ENCODE measurements at places on chromosomes 11 and 22. TPM values are rescaled to one million over a fixed set of nuclear protein-coding genes. Genes with fewer than 3 reads are reported as not detected.

DNA sequence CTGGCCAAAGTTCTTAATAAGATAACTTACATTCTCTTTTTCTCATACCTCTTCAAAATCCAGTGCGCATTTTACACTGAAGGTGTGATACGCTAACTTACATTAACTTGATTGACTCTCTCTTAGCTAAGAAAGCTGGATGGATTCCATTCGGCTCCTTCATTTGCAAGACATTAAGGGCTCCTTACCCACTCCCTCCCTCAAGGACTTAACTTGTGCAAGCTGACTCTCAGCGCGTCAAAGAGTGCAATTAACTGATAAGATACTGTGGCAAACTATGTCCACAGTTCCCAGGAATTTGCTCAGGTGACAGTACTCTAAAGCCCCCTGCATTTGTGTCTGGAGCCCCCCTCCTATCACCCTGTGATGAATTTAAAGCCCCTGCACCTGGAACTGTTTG, 6.4 kb upstream of the RFPL1 start:
- no peak for DNase-seq

GRCh38 chr22:37681001-37681424, 5.1 kb upstream of the NOL12 start:
- no peak for DNase-seq

Gene AQP11
- total RNA-seq = 9.7 TPM

Gene OR51B4
- total RNA-seq = not detected

- no peak for DNase-seq
Observed at GRCh38 chr11:69400140-69400539, 81.3 kb upstream of the LINC01488 start.

- no peak for DNase-seq
Observed at GRCh38 chr22:46471901-46472721, 65.3 kb downstream of the CELSR1 start.

Gene F2
- 631 TPM for total RNA-seq

Gene CDC45
- total RNA-seq = 0.33 TPM

- DNase-seq = no peak
Observed at GRCh38 chr11:127056338-127056971, 55.9 kb upstream of the KIRREL3 start.

GRCh38 chr11:19432370-19433061, 191.8 kb upstream of the E2F8 start:
- DNase-seq = no peak

DNA sequence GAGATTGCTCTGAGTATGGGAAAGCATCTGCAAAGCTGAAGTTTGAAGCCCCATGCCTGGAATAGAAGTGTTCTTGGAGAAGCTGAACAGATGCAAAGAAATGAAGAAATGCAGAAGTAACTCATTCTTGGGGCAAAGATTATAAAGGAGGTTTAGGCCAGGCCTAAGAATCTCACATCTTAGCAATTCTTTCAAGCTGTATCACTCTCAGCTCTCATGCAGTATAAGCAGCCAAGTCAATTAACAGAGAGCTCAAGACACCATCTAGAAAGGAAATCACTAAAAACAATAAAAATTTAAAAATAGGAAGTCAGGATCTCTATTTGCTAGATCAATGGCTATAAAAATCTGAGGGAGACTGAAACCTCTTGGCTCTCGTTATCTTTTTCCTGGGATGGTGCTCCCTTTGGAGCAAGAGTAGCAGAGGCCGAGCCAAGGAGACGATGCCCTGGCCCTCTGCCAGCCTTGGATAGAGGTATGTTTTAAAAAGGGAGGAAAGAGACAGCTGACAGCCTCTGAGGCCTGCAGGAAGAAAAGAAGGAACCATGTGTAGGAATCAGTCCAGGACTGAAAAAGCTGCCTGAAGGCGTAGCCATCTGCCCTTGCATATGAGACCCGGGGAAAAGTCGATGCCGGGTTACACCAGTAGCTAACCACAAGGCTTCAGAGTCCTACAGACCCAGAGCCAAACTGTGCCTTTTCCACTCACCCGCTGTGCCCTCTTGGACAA, 229.8 kb downstream of the BLID start:
- DNase-seq = no peak

- DNase-seq = no peak
Observed at GRCh38 chr11:66219846-66220565, 48.4 kb upstream of the RAB1B start.

- no peak for DNase-seq
Observed at GRCh38 chr11:65100674-65101350, 4.8 kb downstream of the VPS51 start.

Gene CATSPERZ
- 0.42 TPM for total RNA-seq

DNA sequence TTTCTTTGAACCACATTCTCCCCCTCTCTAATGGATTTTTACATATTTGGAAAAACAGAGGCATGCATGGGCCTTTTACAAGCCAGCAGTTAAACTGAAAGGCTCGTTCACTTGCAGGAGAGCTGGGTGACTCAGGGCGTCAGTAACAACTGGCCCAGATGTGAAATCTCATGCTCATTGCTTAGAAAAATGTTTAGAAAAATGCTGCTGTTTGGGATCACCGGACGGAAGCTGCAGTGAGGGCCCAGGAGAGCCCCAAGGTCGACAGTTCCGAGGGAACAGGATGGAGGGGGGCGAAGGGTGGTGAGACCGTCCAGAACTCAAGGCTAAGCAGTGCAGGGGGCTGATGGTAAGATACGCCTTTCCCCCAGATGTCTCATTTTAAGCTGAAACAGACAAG, 41.7 kb upstream of the SMTN start:
- DNase-seq = no peak

- DNase-seq = no peak
Observed at GRCh38 chr11:47271961-47272661, 2.2 kb downstream of the MADD start.

DNA sequence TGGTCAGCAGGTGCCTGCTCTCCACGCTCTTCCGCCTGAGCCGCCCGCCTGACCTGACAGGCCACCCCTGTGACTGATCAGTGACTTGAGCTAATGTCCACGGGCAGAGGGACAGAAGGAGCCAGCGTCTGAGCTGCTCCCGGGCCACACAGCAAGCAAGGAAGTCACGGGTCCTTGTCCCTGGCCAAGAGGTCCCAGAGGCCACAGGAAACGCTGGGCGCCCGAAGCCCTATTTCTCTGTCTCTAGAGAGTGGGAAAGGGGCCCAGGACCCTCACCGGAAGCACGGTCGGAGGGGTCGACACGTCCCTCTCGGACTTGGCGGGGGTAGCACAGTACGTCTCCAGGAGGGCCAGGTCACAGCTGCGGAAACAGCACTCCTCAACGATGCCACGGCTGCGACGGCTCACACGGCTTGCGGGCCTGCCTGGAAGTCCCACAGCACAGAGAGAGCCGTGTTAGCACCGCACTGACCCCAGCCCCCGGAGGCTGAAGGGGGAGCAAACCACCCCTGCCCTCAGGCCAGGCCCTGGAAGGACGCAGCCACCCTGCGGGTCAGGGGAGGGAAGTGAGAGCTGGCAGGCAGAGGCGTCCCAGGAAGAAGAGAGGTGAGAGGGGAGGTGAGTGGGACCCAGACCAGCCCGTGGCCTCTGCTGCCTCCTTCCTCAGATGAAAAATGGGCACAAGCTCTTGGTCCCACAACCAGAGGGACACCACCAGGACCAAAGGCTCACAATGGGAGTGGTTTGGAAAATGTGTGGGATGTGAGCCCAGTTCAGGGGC, 5.8 kb downstream of the IGF2 start:
- peak; percentile 58 for DNase-seq

GRCh38 chr22:46439576-46440465, 97.6 kb downstream of the CELSR1 start:
- DNase-seq = no peak

- no peak for DNase-seq
Observed at GRCh38 chr11:74446532-74446938, 20.8 kb downstream of the KCNE3 start.

- no peak for DNase-seq
Observed at GRCh38 chr11:132604431-132604830, 927.9 kb downstream of the OPCML start.

DNA sequence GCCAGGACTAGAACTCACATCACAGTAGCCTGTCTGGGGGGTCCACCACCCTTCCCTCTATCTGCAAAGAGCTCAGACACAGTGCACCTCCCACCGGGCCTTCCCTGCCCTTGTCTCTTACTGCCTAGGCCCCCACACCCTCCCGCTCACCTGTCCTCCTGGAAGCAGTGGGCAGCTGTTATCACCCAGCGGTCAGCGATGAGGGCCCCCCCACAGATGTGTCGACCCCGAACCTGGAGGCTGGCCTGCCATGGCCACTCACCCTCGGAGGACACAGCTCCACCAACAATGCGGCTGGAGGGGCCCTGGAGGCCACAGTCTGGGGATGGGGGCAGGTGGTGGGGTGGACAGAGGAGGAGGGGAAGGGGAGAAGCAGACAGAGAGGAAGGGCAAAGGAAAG, 18.8 kb downstream of the KCTD17 start:
- no peak for DNase-seq

- no peak for DNase-seq
Observed at GRCh38 chr11:30504468-30504867, 81.7 kb downstream of the MPPED2 start.

DNA sequence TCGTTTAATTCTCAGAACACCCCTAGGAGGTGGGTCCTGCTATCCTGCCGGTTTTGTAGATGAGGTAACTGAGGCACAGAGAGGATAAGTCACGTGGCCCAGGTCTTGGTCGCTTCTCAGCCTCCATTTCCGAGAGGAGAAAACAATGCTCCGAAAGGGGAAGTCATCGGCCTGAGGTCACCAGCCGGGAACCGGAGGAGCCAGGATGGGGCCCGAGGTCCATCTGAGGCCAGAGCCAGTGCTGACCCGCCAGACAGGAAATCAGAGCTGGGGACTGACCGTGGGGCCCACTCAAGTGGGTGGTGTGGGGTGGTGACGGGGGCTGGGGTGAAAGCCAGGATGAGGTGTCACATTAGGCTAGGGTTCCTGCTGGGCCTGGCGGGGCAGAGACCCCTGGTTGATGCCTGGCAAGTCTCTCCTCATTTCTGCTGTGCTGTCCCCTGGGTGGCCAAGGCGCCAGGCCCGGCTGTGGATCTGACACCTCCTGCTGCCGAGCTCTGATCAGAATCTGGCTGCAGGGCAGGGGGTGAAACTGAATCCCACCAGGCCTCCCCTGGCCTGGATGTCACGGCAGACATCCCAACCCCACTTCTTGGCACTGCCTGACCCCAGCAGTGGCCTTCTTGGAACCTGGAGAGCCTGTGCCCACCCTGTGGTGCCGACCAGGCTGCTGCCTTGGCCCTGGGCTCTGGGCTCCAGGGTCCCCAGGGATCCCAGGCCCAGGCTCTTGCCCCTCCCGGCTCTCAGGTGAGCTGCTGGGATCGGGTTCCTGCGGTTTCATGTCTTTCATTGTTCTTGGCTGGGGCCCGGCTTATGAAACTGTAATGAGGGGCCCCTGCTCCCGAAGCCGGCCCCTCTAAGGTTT, 12.0 kb downstream of the TRIOBP start:
- no peak for DNase-seq

GRCh38 chr11:122671400-122671891, 15.9 kb downstream of the UBASH3B start:
- DNase-seq = no peak

Gene NCAM1
- 2.1 TPM for total RNA-seq

Gene ARHGAP1
- 21.9 TPM for total RNA-seq

- no peak for DNase-seq
Observed at GRCh38 chr11:115965767-115966504, 461.7 kb upstream of the CADM1 start.

Gene CTSF
- 20.2 TPM for total RNA-seq

Measured in liver (tissue), 10 donors.